ENCODE measurements at places on chromosomes 5 and 9.
A peak's percentile ranks its signal among the peaks of the same experiment; 100 is the strongest.

DNA sequence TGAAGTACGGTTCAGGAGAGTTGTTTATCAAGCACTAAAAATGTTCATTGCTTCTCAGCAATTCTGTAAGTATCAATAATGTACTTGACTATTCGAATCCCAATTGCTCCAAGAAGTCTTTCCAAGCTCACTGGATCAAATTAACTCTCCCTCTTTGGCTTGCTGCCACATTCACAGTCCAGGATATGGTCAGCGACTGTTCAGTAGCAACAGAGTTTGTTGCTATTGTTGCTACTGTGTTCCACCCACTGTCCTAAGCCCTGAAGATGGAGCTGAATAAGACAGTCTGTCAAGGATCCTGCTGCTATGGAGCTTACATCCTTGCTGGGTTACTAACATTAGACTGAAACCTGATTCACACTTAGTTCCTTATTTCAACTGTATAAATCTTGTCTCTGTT is 110.8 kb downstream of the FGF10 start:
- no peak for DNase-seq

- no peak for DNase-seq
Observed at GRCh38 chr9:127184641-127185040, 62.2 kb upstream of the ANGPTL2 start.

DNA sequence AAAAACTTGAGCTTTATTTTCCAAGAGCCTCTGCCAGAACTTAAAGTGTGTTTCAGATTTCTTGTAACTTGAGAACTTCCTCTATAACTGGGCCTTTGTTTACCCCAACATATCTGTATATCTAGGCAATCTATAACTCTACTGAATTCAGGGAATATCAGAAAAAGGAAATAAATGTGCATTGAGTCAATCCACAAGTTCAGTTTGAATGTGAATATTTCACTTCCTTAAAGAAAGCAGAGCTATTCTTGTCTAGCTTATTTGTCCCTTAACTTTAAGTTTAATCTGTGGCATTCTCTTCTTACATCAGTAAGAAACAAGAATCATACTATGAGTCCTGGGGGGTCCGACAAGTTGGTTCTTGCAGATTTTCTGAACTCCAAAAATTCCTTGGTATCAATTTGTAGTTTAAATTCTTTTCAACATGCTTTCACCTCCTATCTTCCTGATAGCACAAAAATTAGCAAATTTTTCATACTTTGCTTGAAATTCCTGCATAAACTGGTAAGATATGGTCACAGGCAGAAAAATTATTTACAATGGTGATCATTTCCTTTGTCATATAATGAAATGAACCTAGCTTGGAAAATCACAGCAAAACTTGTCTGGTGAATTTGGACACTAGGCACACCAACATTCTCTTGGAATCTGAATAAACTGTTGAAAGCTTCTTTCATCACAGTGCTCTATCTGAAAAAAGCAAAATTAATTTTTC is 19.8 kb upstream of the ITGA1 start:
- DNase-seq: no peak

GRCh38 chr9:126379661-126380360 is 53.2 kb downstream of the MVB12B start:
- peak; percentile 67 for DNase-seq

- DNase-seq: no peak
Observed at GRCh38 chr5:120153551-120153950, 310.5 kb upstream of the PRR16 start.

DNA sequence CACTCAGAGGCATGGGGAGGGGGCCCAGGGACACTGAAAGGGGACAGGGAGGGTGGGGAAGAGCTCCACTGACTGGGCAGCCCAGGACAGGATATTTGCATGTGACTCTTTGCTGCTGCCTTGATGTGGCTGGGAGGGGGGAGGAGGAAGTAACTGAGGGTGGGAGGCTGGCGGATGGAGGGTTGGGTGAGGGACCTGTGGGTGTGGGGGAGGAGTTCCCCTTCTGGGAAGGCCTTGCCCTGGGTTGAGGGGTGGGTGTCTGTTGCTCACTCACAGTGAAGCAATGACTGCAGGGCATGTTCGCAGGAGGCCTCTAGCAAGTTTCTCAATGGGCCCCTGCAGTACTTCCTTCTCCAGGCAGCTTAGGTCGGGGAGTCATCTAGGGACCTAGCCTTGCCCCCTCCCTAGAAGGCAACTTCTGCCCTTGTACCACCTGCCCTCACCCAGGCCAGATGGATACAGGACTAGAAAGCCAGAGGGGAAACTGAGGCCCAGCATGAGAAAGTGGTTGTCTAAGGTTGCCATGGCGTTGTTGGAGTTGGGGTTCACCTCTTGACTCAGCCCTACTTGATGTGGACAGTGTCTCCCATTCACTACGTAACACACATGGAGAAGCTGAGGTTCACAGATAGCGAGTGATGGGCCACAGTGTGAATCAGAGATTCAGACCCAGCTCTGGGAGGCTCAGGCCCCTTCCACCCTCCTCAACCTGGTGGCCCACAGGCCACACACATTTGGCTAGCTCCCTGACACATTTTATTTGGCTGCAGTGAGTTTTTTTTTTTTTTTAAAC is 3.0 kb downstream of the GRK6 start:
- no peak for DNase-seq

DNA sequence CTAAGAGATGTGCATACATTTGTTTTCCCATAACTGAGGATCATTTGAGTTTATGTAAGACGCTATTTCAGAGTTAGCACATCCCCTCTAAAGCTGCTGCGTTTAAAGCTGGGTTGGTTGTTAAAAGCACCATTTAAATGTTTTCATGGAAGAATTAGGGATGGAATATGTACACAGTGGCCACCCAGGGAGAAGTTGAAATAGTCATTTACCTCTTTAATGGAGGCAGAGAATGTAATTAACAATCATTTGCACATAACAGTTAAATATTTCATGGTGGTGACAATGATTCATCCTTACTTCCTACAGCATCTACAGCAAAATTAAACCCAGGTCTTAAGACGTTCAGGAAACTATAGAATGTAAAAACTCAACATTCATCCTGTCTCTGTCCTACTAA is 100.3 kb downstream of the KIF4B start:
- DNase-seq: no peak

DNA sequence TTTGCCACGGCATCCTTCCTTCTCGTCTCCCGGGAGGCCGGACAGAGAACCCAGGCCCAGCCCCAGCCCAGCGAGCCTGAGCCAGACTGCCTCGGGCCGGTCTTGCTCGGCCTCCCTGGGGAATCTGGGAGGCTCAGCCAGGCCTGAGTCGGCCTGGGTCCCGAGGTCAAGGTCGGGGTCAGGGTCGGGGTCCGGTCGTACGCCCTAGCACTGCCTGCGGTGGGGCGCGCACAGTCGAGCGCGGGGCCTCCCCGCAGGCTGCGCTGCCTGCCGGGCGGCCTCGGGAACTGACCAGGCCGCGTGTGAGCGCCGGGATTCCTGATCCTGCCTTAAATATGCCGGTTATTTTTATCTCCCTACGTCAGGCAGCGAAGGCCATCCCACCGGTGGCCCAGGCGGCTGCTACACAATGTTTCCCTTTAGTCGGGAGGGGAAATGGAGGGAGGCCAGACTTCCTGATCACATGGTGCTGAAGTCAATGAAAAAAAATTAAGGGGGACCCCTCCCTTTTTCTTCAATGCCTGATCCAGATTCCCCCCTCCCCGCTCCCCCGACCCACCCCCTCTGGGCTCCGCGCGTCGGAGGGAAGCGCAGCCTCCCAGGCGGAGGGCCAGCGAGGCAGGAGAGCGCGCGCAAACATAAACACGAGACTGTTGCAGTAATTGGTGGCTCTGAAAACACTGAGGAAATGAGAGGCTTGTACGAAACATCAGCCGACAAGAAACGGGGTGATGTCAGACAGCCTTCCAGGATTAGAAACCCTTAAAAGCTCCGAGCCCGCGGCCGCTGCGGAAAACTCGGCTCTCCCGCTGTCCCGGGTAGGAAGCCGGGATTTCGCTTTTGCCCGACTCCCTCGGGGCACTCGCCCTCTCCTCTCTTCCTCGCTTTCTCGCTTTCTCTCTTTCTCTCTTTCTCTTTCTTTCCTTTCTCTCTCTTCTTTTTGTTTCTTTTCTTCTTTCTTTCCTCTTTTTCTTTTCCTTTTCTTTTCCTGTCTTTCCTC is 148.2 kb upstream of the KLF4 start:
- peak; percentile 91 for DNase-seq

GRCh38 chr5:178630475-178630930 is 3.7 kb upstream of the CLK4 start:
- DNase-seq: no peak

- DNase-seq: peak; percentile 70
Observed at GRCh38 chr5:144028058-144028457, 142.4 kb downstream of the YIPF5 start.

DNA sequence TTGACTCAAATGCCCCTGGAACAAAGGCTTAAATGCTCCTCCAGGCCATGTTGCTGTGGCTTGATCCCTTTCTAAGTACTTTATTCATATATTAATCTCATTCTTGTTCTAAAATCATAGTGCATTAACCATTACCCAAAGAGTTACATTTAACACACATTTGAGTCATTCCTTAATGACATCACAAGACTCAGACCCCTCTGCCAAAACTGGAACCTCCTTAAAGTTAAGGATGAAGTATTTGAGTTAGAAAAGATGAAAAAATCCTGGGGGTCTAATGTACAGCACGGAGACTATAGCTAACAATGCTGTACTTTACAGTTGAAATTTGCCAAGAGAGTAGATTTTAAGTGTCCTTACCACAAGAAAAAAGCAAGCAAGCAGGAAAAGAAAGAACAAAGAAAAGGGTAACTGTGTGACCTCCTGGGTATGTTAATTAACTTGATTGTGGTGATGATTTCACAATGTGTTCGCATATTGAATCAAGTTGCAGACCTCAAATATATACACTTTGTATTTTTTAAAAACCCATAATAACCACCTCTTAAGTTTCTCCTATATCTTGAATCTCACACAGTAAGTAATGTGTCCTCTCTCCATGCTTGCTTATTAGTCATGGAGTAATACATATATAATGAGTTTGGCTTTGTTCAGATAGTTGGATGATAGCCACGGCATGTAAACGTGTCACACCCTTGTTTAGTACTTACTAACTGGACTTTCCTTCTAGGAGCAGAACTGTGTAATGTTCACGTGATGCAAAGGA is 376.9 kb downstream of the SEMA5A start:
- no peak for DNase-seq

DNA sequence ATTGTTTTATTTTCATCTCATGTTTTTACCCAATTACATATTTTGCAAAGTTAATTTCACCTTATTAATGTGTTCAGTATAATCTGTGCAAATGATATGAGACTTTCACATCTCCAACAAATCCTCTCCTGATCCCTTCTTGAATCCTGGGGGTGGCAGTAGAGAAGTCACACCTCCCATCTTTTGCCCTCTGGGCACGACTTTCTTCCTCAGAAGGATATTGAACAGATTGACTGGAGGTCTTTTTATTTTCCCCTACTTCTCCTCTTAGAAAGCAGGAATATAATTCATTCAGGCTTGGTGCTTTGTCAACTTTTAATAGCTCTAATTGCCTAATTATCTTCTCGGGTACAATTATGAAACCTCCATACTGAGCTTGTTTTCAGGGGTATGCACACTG is 1037.1 kb upstream of the NUDT12 start:
- peak; percentile 82 for DNase-seq

GRCh38 chr5:116446356-116447005 is 128.1 kb downstream of the SEMA6A start:
- no peak for DNase-seq

- no peak for DNase-seq
Observed at GRCh38 chr5:14308384-14309154, 165.4 kb downstream of the TRIO start.

GRCh38 chr5:124888622-124889485 is 142.4 kb upstream of the ZNF608 start:
- DNase-seq: peak; percentile 70

GRCh38 chr9:33306037-33306436 is 15.7 kb downstream of the NFX1 start:
- no peak for DNase-seq

- DNase-seq: no peak
Observed at GRCh38 chr5:38871790-38872551, 26.2 kb downstream of the OSMR start.

DNA sequence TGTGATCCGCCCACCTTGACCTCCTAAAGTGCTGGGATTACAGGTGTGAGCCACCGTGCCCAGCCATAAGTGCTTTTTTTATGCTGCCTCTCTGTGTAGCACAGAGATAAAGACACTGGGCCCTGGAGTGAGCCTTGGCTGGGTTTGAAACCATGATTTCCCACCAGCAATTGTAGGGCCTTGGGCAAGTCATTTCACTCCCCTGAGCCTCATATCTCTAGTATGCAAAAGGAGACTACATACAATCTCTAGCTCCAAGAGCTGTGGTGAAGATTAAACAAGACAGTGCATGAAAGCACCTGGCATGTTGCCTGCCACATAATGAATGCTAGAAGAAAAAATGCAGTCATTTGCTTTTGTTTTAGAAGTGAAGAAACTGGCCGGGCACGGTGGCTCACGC is 3.9 kb downstream of the FABP6 start:
- DNase-seq: no peak

DNA sequence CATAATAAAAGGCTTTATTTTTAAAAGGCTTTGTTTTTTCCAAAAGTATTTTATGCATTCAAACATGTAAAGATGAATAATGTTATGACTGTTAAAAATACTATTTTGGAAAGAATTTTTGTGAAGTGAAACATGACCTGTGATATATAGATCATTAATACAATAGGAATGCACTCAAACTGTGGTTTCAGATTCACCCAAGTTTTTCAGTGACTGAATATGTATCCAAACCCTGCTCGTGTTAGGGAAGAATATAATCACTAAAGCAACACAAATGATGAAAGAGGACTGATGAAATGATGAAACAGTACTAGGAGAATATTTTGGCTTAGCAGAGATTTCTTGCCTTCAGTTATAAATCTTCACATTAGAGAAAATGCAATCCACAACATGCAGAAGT is 278.0 kb downstream of the ADAMTS6 start:
- DNase-seq: no peak

DNA sequence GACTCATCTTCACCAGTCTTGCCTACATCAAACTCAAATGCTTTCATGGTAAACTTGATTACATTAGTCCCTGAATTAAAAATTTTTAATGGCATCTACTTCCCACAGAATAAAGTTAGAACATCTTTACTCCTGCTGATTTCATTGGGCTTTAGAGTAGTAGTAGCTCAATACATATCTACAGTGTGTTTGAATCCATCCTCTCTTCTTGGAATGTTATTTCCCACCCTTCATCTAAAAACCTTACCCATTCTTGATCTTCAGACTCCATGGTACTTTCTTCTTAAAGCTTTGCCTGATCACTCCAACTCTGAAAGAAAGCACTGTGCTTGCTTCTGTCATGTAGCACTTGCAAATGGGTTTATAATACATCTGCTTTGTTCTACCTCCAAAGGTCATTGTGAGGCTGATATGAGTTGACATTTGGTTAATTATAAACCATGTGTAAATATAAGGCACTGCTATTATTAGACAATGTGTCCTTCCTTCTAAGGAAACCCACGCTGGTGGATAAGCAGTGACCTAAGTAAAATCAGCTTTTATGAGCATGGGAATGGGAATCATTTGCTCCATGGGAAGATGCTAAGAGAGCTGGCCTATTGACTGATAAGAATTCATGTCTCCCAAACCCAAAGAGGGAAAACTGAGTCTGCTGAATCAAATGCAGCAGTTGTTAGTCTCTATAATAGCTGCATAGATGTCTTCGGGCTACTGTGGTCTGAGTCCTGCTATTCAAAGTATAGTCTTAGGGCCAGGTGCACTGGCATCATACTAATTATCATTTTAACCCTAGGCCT is 7.5 kb upstream of the PRLR start:
- no peak for DNase-seq

GRCh38 chr5:78920604-78921003 is 64.5 kb downstream of the ARSB start:
- no peak for DNase-seq

Data from brain (organoid and tissue), 16 donors.